ENCODE measurements at places on chromosomes 12 and 14. TPM values are rescaled to one million over a fixed set of nuclear protein-coding genes. Genes with fewer than 3 reads are reported as not detected.

PROX2 gene
- 0.31 TPM for total RNA-seq

SLC10A1 gene
- total RNA-seq, result not detected

NANOG gene
- not detected for total RNA-seq

LRP1-AS gene
- not detected for total RNA-seq

DEGS2 gene
- 0.60 TPM for total RNA-seq

BCL7A gene
- total RNA-seq, result 7.8 TPM

DNAAF2 gene
- 11.7 TPM for total RNA-seq

OTOGL gene
- total RNA-seq, result not detected

MANSC4 gene
- not detected for total RNA-seq

FGF6 gene
- total RNA-seq, result not detected

NR1H4 gene
- not detected for total RNA-seq

GDF3 gene
- total RNA-seq, result not detected

PTCSC3 gene
- not detected for total RNA-seq

JAG2 gene
- 0.84 TPM for total RNA-seq

ADAMTS20 gene
- total RNA-seq, result not detected

CD27 gene
- total RNA-seq, result 39.2 TPM

ARMH4 gene
- total RNA-seq, result not detected

SLC25A47 gene
- total RNA-seq, result not detected

KRT83 gene
- total RNA-seq, result not detected

NUBPL gene
- total RNA-seq, result 4.7 TPM

CFAP54 gene
- total RNA-seq, result 1.2 TPM

DNAH10 gene
- total RNA-seq, result 0.19 TPM

JDP2 gene
- total RNA-seq, result not detected

ESR2 gene
- total RNA-seq, result 0.14 TPM

GABARAPL1 gene
- 380 TPM for total RNA-seq

GLIPR1L1 gene
- not detected for total RNA-seq

CERS5 gene
- total RNA-seq, result 45.2 TPM

TAS2R20 gene
- 0.33 TPM for total RNA-seq
